NCI-H446 (cell line): ENCODE measurements at places on chromosomes 1 and 21.

GRCh38 chr1:16615253-16616252 is 2.2 kb upstream of the NBPF1 start:
- no peak for DNase-seq

DNA sequence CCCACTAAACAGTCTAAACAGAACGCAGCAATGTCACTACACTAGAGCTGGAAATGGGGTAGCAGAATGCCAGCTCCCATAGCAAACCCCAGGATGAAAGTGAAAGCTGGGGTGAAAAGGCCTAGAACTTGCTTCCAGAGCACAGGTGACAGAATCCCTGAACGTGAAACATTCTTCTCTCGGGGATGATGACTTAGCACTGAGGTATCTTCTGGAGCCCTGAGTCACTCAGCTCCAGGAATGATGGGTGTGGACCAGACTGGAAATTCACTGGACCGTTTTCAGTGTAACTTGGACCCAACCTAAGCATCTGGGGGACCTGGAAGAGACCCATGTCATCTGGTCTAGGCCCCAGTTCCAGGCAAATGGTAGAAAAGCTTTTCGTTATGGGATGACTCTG is 108.9 kb downstream of the CDC7 start:
- DNase-seq = no peak

- DNase-seq = no peak
Observed at GRCh38 chr1:218156595-218156994, 128.5 kb upstream of the RRP15 start.

DNA sequence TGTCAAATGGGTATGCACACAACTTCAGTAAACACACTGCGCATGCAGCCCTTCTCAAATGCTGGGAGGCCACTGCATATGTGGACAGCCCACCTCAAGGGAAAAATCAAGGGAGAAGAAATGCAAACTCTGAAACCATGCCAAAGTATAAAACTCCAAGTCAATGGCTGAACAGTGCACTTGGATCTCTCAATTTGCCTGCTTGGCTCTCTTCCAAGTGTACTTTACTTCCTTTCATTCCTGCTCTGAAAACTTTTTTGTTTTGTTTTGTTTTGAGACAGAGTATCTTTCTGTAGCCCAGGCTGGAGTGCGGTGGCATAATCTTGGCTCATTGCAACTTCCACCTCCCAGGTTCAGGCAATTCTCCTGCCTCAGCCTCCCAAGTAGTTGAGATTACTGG is 18.8 kb upstream of the COP1 start:
- no peak for DNase-seq

GRCh38 chr1:41333146-41333784 is 28.0 kb upstream of the FOXO6 start:
- DNase-seq = no peak

DNA sequence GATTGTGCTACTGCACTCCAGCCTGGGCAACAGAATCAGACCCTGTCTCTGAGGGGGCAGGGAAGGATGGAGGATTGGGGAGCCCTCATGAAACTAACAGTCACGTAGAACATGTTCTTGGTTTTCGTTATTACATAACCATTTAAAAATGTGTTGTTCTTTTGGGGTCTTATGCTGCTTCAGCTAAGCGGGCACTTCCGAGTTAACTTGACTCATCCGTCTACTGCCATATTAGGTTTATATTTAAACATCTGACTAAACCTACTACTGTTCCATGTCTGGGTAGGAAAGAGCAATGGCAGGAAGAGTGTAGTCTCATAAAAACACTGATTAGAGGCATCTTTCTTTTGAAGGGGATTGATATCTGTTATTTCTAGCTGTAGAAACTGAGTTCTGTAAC is 59.5 kb upstream of the BMP8A start:
- no peak for DNase-seq

GRCh38 chr1:207364614-207365013 is 43.1 kb downstream of the CD55 start:
- DNase-seq = no peak

GRCh38 chr1:215895276-215895675 is 328.2 kb downstream of the KCTD3 start:
- DNase-seq = no peak

DNA sequence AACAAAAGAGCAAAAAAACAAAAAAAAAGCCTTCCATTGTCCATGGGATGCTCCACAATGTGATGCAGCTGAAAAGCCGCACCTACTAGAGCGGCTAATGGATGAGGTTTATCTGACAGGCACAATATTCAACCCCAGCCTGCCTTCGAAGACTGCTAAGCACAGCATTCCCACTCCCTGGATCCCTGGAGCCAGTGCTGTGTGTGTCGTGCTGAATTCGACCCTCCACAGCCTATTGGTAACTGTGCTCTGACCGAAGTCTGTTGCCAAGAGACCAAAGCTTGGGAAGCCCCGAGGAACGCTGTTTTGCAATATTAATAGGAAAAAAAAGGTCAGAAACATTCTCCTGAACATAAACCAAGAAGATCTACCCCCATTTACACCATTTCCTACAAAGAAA is 57.2 kb upstream of the PUM1 start:
- DNase-seq = no peak

DNA sequence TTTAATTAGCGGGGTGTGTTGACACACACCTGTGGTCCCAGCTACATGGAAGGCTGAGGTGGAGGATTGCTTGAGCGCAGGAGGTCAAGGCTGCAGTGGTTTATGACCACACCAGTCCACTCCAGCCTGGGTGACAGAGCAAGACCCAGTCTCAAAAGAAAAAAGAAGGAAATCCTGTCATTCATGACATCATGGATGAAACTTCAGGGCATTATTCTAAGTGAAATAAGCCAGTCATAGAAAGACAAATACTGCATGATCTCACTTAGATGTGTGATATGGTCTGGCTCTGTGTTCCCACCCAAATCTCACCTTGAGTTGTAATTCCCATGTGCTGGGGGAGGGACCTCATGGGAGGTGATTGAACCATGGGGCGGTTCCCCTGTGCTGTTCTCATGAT is 82.6 kb downstream of the MT1HL1 start:
- DNase-seq = no peak

GRCh38 chr1:175221557-175222175 is 29.1 kb upstream of the KIAA0040 start:
- no peak for DNase-seq

DNA sequence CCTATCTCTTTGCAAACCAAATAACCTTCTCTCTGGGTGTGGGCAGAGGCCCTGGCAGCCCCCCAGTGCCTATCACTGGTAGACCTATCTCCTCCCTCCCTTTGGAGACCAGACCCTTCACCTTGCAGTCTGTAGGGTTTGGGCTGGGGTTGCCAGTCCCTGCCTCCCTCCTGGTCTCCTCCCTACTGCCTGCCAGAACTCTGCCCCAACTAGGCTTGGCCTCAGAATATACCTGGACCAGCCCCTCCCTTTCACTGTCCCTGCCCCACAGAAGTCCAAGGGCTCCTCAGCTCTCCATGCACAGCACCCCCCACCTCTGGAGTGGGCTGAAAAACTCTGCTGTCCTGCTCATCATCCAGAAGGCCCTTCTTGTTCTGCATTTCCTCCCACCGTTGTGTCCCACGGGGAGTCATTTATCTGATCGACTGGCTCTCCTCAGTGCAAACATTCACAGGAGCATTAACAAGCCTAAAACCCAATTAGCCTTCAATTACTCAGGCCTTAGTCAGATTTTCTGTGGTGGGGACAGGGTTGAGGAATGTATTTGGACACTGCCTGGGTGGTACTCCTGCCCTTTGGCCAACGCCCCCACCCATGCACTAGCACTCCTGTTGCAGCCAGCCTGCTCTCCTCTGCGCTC is 27.7 kb upstream of the DMBX1 start:
- DNase-seq = no peak
